ENCODE measurements at places on chromosomes 6 and 20.

- no peak for DNase-seq
These were observed 119.4 kb upstream of the TSHZ2 start for GRCh38 chr20:52852714-52853113.

GRCh38 chr6:139194740-139195139, 59.9 kb downstream of the HECA start:
- DNase-seq: no peak

DNA sequence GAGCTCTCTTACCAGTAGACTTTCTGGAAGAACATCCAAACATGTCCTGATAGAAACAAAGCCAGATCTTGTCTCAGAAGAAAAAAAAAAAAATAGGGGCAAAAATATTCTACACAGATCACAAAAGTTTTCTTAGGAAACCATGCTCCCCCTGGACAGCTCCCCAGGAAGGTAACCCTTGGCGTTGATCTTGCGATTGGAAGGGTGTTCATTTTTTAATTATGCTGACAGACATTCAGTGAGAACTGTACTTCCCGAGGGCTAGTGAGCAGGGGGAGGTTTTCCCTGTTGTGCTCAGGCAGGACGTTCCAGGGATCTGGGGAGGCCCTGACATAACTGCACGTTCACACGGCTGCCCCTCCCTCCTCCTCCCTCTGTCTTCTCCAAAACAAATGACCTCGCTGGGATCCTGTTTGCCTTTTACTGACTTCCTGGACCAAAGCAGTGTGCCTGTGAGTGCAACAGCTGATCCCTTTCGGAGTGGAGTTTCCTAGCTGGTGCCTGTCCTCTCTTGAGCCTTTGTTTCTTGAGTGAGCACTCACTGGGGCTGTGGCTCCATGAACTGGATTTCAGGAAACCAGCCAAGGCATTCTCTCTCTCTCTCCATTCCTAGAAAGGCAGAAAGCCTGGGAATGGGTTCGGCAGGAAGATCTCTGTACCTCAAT, 46.7 kb downstream of the MARCKS start:
- no peak for DNase-seq

GRCh38 chr6:32553037-32553742, 23.1 kb upstream of the HLA-DRB5 start:
- no peak for DNase-seq

GRCh38 chr6:66717801-66718200, 1010.8 kb upstream of the EYS start:
- DNase-seq: no peak

- DNase-seq: no peak
These were observed 82.7 kb downstream of the MDN1 start for GRCh38 chr6:89736893-89737292.

DNA sequence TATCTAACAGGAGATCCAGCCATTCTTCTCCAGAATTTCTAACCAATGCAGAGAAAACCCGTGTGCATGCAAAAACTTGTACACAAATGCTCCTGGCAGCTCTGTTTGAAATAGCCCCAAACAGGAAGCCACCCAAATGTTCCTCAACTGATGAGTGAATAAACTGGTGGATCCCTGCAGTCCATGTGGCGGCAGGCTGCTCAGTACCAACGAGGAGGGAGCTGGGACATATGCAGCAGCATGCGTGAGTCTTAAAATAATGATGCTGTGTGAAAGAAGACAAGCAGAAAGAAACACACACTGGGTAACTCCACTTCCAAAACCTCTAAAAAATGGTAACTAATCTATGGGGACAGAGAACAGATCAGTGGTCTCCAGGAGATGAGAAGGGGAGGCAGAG, 542.1 kb upstream of the AGPAT4 start:
- no peak for DNase-seq

DNA sequence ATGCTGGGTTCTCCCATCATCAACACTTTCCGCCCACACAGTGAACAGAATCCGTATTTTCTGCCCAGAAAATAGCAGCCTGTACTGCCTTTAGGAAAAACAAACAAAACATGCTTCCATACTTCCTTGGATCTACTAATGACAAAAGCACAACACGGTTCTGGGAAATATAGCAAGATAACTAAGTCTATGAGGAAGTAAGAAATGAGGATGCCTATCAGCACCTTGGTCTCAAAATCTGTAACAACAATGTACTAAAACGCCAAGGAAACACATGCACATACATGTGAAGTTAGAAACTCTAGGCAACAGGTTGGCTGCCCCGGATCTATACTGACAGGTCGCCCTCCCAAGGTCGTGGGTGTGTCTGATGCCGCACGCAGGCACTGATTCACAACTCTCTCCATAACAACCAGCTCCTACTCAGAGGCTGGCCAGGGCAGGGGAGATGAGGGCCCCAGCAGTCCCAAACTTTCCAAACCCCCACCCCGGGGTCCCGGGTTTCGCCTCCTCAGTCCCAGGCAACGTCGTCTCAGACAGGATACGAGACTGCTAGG, 710 bp downstream of the BTBD9 start:
- no peak for DNase-seq

- no peak for DNase-seq
These were observed 7.4 kb downstream of the SLC52A3 start for GRCh38 chr20:760751-761417.

- DNase-seq: no peak
These were observed 13.3 kb upstream of the SPDEF start for GRCh38 chr6:34569361-34569973.

DNA sequence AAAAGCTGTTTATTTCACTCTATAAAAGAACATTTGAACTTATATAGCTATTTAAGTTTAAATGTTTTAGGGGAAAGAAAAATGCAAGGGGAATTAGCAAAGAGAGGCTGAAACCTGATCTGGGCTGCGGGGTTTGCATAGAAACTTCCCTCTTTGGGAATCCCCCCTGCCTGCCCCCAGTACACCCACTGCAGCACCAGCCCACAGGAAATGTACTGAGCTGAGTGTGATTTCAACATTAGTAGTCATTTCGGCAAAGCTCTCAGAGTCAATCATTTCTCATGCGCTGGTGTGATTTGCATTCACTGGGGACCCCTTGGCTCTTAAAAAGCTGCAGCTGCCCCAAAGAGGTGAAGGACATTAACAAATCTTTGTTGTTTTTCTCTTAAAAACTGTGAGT, 859.4 kb downstream of the MAFB start:
- DNase-seq: no peak

GRCh38 chr20:61222699-61223098, 29.4 kb upstream of the CDH4 start:
- DNase-seq: no peak

DNA sequence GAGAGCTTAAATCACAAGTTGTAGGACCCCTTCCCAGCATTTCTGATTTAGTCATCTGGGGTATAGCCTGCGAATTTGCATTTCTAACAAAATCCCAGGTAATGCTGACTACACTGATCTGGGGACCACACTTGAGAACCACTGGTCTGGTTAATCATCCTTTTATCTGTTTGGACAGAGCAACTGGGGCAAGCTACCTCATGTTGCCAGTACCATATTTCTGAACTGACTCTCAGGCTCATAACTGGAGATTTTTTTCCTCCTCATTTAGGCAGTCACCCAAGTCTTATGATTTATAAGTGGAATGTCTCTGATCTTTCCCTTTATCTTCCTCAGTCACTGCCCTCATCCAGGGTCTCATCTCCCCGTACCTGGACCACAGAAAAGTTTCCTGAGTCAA, 12.0 kb upstream of the GTF3C6 start:
- no peak for DNase-seq

GRCh38 chr6:150981095-150981494, 115.6 kb downstream of the MTHFD1L start:
- no peak for DNase-seq

- DNase-seq: no peak
These were observed 35.8 kb downstream of the RIPOR2 start for GRCh38 chr6:24899997-24900325.

- DNase-seq: no peak
These were observed 669.5 kb downstream of the MAFB start for GRCh38 chr20:40019510-40019909.

GRCh38 chr6:36755435-36756348, 58.1 kb downstream of the RAB44 start:
- DNase-seq: no peak

GRCh38 chr20:60558486-60558885, 600.3 kb downstream of the CDH26 start:
- DNase-seq: no peak

GRCh38 chr6:20811109-20811761, 277.0 kb downstream of the CDKAL1 start:
- DNase-seq: no peak

DNA sequence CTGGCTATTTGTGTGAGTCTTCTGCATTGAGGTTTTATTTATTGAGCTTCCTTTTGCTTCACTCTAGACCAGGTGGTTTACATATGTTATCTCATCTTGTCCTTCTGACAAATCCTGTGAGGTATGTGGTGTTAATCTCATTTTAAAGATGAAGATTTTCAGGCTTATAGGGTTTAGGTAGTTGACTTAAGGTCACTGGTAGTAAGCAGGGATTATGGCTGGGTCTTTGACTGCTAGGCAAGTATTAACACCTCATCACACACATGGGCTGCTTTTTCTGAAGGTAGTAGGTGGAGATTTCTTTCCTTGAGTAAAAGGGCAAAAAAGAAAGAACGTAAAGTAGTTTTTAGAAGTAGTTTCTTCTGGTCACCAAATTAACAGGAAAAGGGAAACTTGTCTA, 72.6 kb downstream of the CDKAL1 start:
- no peak for DNase-seq

All from substantia nigra (tissue), 51 donors.